ENCODE measurements at places on chromosomes 5 and 9.

GRCh38 chr5:35988529-35988928 lies 2.7 kb downstream of the UGT3A1 start:
- DNase-seq: no peak

DNA sequence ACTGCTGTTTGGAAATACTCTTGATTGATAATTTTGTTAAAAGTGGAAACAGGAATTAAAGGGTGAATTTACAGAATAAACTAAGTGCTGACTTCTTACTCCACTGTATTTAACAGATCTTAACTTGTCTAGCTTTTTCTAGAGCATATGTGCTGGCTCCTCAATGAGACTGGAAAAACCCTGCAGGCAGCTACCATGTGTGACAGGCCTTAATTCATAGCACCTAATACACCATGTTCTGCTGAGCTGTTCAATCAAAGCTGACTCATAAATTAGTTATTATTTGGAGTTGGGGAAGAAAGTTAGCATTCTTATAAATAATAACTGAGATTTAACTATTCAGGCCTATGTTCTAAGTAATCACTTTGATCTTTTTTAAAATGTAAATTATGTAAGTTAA lies 29.4 kb downstream of the CTNNAL1 start:
- no peak for DNase-seq

DNA sequence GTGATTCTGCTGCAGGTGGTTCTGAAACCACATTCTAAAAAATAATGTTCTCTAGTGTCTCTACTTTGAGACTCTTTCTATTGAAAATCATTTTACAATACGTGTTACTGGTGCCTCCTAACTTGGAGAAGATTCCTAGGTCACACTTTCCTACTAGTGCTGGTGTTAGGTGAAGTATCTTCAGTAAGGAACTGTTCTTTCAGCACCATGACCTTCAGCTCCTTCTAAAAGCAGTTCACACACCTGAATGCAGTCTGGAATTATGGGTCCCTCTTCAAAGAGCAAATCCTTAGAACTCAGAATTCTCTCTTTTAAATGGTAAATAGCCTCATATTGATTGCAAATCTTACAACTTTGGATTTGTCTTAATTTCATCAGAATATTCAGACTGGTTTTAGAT lies 10.6 kb upstream of the DPYSL3 start:
- no peak for DNase-seq

DNA sequence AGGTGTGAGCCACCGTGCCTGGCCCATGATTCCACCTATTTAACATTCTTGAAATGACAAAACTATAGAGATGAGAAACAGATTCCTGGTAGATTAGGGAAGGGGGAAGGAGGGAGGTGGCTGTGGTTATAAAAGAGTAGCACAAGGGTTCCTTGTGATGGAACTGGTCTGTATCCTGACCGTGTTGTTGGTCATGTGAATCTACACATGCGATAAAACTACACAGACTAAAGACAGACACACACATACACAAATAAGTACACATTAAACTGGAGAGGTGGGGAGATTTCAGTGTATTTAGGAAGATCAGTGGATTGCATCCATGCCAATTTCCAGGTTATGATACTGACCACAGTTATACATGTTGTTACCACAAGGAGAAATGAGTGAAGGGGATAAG lies 60.9 kb downstream of the RNF130 start:
- DNase-seq: no peak

DNA sequence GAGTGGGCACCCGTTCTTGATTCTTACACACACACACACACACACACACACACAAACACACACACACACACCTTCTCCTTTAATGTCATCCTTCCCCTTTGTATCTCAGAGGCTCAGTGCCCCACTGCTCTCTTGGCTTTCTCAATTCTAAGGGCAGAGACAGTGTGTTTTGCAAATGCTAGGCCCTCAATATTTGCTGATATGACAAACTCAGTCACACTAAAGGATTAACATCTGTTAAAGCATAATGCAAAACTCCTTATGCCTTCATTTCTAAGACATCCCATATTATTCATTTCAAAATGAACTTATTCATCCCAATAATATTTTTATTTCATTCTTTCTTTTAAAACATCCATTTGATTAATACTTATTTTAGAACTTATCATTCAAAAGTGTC lies 8.9 kb upstream of the NRG2 start:
- DNase-seq: no peak

GRCh38 chr5:83513081-83513480 lies 41.5 kb downstream of the VCAN start:
- DNase-seq: no peak

- DNase-seq: no peak
Measured at GRCh38 chr5:149883550-149883949, 61.0 kb downstream of the PDE6A start.

GRCh38 chr9:110933350-110934001 lies 104.8 kb downstream of the LPAR1 start:
- no peak for DNase-seq

DNA sequence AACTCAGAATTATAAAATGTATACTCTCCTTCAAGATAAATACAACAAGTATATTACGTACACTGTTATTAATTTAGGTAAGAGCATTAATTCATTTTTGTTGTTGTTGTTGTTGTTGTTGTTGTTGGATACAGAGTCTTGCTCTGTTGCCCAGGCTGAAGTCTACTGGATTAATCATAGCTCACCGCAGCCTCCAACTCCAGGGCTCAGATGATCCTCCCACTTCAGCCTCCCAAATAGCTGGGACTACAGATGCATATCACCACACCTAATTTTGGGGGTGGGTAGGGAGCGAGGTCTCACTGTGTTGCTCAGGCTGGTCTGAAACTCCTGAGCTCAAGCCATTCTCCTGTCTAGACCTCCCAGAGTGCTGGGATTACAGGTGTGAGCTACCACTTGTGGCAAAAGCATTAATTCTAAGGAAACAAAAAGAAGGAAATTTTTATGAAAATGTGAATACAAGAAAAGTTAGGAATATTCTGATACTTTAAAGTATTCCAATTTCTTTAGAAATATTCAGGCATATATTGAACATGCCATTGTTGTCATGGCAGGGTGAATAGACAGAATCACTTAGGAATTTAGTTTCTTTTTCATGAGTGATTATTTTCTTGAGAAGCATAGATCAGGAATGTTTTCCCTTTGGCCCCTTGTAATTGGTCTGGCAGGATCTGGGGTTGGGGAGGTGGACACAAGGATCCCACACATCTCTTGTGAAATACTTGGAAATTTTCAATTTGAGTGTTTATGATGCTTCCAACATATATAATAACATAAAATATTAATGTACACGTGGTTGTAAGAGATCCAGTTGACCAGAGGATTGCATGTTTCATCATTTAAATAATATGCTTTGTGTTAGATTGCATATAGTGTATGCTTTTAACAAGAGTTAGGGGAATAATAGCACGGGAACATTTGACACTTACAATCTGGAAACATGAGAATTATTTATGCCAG lies 263.6 kb downstream of the FANCC start:
- DNase-seq: no peak

DNA sequence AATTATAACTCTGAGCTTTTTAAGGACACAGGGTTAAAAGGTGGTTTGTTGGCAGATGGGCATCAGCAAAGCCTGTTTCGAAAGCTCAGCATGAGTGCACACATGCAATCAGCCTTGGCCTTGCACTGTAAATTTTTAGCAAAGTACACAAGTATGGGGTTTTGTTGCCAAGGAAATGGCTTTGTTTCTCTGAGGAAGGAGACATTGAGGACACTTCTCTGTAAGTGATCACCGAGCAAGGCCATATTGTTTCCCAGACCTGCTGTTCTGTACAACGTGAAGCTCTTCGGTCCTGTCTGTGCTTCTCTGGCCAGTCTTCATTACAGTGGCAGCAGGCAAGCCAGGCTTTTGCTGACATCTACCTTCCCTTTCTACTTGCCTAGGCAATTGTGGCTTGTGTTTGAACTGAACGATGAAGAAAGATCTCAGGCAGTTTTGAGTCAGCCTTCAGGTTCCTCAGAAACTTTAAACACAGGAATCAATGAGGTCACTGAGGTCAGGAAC lies 27.9 kb upstream of the GLRX start:
- no peak for DNase-seq

DNA sequence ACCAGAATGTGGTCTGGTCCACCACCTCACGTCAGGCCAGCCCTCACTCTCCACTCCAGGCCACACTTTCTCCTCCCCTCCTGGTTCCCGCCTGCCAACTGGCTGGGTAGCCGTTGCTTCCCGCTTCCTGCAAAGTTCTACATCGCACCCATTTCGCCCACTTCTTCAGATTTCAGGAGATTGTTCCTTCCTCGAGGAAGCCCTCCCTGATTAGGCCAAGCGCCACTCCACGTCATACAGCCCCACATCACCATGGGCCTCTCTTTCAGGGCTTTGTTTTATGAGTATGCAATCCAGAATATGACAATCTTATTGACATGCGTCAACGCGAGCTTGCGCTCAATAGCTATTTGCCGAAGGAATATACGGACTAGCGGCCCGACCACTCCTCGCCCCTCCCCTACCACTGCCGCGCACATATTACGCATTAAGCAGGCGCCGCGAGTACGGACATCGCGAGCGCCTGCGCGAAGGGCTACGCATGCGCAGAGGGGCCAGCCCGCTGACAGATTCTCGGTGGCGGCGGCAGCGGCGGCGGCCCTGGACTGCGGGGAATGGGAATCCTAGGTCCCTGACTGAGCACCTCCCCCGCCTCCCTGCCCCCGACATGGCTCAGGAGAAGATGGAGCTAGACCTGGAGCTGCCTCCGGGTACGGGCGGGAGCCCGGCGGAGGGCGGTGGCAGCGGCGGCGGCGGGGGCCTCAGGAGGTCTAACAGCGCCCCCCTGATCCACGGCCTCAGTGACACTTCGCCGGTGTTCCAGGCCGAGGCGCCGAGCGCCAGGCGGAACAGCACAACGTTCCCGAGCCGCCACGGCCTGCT lies 74.7 kb downstream of the PIP5K1B start:
- peak; percentile 68 for DNase-seq

- no peak for DNase-seq
Measured at GRCh38 chr5:154444556-154445421, 1.0 kb upstream of the SAP30L start.

- no peak for DNase-seq
Measured at GRCh38 chr9:123684393-123685149, 245.4 kb downstream of the DENND1A start.

GRCh38 chr5:94793113-94793815 lies 174.8 kb downstream of the SLF1 start:
- DNase-seq: no peak

DNA sequence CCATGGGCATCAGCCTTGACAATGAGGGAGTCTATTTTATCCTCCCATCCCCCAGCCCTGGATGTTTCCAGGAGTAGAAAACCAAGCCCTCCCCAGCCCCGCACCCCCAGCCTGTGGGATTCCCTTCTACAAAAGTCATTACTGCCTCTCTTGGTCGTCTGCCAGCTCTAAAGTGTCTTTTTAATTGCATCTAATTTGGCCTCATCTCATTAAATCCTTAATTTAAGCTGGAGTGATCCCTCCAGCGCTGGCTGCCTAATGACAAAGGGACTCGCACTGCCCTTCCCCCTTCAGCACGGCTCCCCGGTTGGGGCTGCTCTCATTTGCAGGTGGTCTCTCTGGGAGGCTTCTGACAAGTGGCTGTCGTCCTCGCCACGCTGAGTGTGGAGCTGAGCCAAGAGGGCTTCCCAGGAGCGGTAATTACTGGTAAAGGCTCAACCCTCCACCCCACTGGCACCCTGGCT lies 107.9 kb upstream of the ALDH1B1 start:
- peak; percentile 88 for DNase-seq

Data from NCI-H1436 treated with DMSO at 0.1 percent for 48 hours (cell line).